ENCODE measurements at places on chromosomes 5 and 9. TPM values are rescaled to one million over a fixed set of nuclear protein-coding genes. Genes with fewer than 3 reads are reported as not detected.

DNA sequence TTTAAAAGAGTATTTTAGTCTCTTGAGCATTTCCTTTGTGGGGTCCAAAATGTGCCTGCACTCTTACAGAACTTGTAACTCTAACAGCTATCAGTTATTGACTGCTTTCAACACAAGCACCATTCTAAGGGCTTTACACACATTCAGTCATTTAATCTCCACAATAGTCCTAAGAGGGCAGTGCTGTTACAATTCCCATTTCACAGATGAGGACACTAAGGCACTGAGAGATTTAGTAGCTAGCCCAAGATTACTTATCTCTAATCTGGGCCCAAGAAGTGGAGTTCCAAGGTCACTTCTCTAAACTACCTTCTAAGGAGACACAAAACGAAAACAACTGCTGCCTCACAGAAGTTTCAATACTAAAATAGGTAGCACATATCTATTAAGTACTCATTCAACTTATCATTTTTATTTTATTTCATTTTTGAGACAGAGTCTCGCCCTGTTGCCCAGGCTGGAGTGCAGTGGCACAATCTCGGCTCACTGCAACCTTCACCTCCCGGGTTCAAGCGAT, 275.2 kb downstream of the CWC27 start:
- DNase-seq: no peak

GRCh38 chr5:53239301-53239990, 129.9 kb upstream of the MOCS2 start:
- peak; percentile 54 for DNase-seq

GRCh38 chr5:38494763-38495162, 61.7 kb downstream of the LIFR start:
- DNase-seq: no peak

SLC27A6 gene
- not detected for total RNA-seq

GRCh38 chr5:175059687-175060211, 335.4 kb downstream of the MSX2 start:
- peak; percentile 1 for DNase-seq

DNA sequence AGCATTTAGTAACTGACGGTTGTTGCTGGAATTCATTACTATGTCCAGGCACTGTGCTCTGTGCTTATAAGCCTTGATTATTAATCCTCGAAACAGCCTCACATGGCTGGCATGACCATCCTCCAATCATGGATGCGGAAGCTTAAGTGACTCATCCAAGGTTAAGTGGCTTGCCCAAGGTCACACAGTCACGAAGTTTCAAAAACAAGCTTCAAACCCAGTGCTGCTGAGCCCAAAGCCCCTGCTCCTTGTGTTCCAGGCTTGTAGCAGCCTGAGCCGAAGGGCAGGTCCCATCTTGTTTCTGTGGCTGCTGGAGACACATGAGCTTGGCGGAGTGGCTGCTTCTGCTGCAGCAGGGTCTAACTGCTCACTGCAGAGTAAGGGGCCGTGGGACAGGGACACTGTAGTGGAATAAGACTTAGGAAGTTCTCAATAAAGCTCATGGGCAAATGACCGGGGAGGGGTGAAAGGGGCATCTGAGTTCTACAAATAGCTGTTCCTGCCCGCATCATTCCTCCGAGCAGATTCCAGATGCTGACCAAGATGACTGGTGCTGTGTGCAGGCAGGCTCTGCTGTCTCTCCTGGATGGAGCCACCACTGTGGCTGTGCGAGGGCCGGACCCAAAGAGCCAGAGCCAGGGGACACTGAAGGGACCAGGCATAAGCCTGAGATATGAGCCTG, 32.4 kb downstream of the WHRN start:
- no peak for DNase-seq

DNA sequence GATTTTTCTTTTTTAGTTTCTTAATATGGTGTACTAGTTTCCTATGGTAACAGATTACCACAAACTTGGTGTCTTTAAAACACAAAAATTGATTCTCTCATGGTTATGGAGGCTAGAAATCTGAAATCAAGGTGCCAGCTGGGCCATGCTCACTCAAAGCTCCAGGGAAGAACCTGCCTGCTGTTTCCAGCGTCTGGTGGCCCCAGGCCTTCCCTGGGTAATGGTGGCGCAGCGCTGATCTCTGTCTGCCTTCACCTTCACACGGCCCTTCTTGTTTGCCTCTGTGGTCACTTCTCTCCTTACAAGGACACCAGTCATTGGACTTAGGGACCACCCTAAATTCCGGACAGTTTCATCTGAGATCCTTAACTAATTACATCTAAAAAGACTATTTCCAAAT, 70.5 kb upstream of the GFPT2 start:
- DNase-seq: no peak

OLFM1 gene
- 1.5 TPM for total RNA-seq

MEF2C gene
- 38.6 TPM for total RNA-seq

THG1L gene
- total RNA-seq: 23.0 TPM

FOXD4L6 gene
- total RNA-seq: not detected

IL17B gene
- not detected for total RNA-seq

- peak; percentile 89 for DNase-seq
Observed at GRCh38 chr9:128072144-128073021, 4.4 kb downstream of the SLC25A25 start.

TNC gene
- total RNA-seq: 8.3 TPM

NME5 gene
- total RNA-seq: 6.0 TPM

- peak; percentile 40 for DNase-seq
Observed at GRCh38 chr9:29285818-29286217, 1712.5 kb upstream of the C9orf72 start.

DNA sequence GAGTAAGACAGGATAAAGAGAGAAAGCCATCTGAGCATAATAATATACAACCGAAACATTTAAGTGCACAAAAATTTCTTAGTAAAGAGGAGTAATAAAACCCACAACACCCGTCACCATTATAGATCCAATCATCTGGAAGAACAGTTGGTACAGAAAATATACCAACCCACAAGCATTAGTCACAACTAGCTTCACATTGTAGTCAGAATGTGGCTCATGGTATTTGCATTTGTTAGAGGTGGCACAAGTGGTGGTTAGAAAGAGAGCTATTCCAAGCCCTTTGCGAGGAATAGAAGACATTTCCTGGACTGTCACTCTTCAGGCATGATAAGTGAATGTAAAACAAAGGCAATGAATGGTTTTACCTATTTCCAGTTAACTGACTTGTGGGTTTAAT, 677.5 kb upstream of the ST8SIA4 start:
- no peak for DNase-seq

DNA sequence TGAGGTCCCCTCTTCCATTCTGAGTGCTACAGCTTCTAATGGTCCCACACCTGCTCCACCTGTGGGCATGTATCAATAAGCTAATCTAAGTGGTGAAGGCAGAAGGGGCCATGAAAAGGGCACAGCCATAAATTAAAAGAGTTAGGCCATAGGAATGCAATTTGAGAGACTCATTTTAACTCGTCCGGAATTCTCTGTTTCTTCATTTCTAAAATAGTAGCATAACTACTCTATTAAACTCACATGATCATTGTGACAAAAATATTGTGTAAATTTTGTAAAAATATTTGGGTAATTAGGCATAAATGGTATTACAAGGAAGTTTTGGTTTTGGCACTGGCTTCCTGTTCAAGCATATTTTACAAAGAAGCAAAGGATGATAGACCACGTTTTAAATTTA, 103.1 kb upstream of the TXNDC8 start:
- no peak for DNase-seq
